ENCODE measurements at places on chromosomes 6 and 20.

- DNase-seq: no peak
Observed at GRCh38 chr6:131070061-131070460, 7.0 kb upstream of the EPB41L2 start.

- no peak for DNase-seq
Observed at GRCh38 chr6:157194643-157195042, 128.7 kb downstream of the TMEM242 start.

DNA sequence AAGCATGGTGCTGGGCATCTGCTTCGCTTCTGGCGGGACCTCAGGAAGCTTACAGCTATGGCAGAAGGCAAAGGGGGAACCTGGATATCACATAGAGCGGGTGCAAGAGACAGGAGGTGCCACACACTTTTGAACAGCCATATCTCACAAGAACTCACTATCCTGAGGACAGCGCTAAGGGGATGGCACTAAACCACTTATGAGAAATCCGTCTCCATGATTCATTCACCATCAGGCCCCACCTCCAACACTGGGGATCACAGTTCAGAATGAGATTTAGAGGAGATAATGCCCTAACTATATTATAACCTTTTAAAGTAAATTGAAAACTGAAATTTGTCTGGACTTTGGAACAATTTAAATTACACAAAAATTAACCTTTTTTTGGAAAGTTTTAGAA, 37.8 kb upstream of the SUMO4 start:
- no peak for DNase-seq

DNA sequence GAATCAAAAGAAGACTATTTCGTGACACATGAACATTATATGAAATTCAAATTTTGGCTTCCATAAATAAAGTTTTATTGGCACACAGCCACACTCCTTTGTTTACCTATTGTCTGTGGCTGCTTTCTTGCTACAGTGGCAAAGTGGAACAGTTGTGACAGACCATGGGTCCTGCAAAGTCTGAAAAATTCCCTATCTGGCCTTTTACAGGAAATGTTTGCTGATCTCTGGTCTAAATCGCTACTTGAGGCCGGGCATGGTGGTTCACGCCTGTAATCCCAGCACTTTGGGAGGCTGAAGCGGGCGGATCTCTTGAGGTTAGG, 23.1 kb upstream of the PREX1 start:
- no peak for DNase-seq

DNA sequence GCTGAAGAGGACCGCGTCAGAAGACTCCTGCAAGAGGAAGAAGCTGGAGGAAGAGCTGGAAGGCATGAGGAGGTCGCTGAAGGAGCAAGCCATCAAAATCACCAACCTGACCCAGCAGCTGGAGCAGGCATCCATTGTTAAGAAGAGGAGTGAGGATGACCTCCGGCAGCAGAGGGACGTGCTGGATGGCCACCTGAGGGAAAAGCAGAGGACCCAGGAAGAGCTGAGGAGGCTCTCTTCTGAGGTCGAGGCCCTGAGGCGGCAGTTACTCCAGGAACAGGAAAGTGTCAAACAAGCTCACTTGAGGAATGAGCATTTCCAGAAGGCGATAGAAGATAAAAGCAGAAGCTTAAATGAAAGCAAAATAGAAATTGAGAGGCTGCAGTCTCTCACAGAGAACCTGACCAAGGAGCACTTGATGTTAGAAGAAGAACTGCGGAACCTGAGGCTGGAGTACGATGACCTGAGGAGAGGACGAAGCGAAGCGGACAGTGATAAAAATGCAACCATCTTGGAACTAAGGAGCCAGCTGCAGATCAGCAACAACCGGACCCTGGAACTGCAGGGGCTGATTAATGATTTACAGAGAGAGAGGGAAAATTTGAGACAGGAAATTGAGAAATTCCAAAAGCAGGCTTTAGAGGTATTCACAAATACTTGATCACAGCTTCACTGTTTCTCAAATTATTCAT, 8.9 kb upstream of the SNRNP48 start:
- no peak for DNase-seq

- no peak for DNase-seq
Observed at GRCh38 chr20:2142649-2143048, 41.0 kb downstream of the STK35 start.

DNA sequence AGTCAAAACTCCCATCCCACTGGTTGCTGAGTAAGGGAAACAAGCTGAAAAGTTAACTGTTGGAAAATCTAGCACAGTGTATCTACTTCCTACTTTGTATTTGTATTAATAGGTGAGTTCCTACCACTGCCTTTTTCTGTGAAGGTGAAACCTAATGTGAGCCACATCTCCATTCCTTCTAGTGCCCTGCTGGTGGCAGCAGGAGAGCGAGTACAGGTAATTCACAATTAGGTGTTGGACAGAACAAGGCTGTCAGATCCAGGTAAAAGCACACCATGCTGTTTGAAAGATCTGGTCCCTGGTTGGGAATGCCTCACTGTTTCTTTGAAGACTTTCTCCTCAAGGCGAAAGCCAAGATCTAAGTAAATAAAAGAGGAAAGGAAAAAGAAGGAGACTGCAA, 528.4 kb downstream of the PKHD1 start:
- DNase-seq: no peak

DNA sequence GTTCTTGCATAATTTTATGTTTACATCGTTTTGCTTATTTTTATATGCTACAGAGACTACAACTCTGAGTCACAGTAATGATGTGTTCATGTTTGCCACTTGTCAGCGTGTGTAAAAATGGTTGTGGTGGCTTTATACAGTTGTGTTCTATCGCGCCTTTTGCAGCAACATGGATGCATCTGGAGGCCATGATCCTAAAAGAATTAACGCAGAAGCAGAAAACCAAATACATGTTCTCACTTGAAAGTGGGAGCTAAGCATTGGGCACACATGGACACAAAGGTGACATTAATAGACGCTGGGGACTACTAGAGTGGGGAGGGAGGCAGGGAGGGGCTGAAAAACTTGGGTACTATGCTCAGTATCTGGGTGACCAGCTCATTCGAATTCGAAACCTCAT, 996 bp upstream of the SEC23B start:
- DNase-seq: peak; percentile 50

GRCh38 chr6:44024574-44025219, 102.6 kb downstream of the MRPL14 start:
- no peak for DNase-seq

DNA sequence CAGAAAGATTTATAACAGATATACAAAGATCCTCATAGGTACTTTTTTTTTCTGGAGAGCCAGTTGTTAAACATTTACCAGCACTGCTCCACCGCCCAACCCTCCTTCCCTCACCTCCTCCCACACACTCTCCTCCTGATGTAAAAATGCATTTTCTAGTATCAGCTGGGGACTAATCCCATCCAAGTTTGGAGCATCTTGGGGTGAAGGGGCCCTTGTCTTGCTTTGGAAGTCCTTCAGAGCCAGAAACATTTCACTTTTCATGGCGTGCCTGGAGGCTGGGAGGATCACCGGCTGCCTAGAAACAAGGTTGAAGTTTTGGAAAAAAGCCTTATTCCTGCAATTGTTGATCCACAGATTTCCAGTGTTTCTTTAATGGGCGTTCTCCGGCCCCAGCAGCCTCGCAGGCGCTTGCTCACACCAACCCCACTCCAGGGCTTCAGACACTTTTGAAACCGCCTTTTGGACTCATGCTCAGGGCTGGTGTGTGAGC, 165.1 kb upstream of the AFDN start:
- DNase-seq: no peak

DNA sequence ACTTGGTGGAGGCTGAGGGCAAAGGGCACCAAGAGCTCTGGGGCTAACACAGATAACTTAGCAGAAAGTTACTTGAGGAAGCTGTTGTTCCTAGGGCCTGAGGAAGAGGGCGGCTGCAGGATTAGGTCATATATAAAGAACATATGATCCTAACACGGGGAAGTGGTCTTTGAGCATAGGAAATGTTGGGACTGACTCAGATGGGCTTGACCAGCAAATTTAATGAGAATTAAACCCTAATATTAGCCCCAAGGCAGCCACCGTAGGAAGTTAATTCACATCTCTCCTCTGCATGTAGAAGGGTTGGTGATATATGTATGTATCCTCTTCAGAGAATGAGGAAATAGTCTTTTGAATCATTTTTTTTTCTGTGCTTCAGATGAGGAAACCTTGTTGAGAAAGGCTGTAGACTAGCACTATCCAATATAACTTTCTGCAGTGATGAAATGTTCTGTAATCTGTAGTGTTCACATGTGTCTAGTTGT, 9.2 kb upstream of the ZBTB9 start:
- DNase-seq: no peak

GRCh38 chr20:63080811-63081210, 74.0 kb upstream of the BHLHE23 start:
- DNase-seq: no peak

DNA sequence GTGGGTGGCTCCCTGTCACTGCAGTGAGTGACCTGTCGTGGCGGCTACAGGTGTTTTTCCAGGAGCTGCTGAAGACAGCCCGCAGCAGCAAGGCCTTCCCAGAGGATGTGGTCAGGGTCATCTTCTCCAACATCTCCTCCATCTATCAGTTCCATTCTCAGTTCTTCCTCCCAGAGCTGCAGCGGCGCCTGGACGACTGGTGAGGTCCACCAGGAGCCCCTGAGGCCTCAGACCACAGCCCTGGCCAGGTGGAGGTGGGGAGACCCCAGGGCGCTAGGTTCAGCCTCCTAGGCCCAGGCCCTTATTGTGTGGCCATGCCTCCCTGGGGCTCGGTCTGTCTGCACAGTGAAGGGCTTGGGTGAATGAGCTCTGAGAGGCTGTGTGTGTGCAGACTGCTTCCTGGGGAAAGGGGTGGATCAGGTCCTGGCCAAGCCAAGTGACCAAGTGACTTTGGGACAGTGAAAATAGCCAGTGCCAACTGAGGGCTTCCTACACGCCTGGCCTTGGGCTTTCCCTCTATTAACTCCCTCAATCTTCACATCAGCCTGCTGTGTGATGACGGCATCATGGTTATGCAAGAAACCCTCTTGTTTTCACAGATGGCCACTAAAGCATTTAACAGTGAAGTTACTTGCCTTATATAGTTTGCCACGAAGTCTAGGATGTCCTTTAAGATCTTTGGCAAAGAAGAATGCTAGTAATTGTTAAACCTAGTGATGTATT, 6.4 kb downstream of the FGD2 start:
- no peak for DNase-seq

GRCh38 chr20:33697129-33697528, 10.9 kb upstream of the E2F1 start:
- DNase-seq: no peak

GRCh38 chr6:17656092-17656491, 50.6 kb downstream of the NUP153 start:
- no peak for DNase-seq

- no peak for DNase-seq
Observed at GRCh38 chr6:110933912-110934311, 24.6 kb upstream of the GTF3C6 start.

GRCh38 chr6:106981926-106982325, 7.4 kb upstream of the CD24 start:
- DNase-seq: no peak

DNA sequence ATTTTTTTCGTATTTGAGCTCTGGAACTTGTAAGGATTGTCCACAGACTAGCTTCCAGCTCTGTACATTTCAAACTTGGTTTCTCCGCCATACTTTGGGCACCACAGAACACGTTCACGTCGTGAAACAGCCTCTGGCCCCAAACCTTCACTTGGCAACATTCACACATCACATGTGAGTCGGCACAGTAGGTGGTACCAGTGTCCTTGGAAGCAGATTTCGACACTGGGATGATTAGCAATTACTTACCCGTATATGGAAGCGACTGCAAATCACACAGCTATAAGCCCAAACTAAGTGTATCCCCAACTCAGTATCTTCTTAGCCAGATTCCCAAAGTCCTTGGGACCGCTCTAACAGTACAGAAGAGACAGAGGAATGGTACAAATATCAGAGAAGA, 60.2 kb downstream of the MAFB start:
- DNase-seq: no peak

DNA sequence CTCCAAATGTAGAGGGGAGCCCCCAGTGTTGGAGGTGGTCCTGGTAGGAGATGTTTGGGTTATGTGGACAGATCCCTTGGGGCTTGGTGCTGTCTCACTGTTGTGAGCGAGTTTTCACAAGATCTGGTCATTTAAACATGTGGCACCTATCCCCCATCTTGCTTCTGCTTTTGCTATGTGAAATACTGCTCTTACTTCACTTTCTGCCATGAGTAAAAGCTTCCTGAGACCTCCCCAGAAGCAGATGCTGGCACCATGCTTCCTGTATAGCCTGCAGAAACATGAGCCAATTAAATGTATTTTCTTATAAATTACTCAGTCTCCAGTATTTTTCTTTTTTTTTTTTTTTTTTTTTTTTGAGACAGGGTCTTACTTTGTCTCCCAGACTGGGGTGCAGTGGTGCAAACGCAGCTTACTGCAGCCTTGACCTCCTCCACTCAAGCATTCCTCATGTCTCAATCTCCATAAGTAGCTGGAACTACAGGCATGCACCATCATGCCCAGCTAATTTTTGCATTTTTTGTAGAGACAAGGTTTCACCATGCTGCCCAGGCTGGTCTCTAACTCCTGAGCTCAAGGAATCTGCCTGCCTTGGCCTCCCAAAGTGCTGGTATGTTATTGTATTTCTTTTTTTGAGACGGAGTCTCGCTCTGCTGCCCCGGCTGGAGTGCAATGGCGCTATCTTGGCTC, 177.1 kb downstream of the ALDH8A1 start:
- no peak for DNase-seq

GRCh38 chr20:14197097-14197496, 140.3 kb downstream of the FLRT3 start:
- no peak for DNase-seq

DNA sequence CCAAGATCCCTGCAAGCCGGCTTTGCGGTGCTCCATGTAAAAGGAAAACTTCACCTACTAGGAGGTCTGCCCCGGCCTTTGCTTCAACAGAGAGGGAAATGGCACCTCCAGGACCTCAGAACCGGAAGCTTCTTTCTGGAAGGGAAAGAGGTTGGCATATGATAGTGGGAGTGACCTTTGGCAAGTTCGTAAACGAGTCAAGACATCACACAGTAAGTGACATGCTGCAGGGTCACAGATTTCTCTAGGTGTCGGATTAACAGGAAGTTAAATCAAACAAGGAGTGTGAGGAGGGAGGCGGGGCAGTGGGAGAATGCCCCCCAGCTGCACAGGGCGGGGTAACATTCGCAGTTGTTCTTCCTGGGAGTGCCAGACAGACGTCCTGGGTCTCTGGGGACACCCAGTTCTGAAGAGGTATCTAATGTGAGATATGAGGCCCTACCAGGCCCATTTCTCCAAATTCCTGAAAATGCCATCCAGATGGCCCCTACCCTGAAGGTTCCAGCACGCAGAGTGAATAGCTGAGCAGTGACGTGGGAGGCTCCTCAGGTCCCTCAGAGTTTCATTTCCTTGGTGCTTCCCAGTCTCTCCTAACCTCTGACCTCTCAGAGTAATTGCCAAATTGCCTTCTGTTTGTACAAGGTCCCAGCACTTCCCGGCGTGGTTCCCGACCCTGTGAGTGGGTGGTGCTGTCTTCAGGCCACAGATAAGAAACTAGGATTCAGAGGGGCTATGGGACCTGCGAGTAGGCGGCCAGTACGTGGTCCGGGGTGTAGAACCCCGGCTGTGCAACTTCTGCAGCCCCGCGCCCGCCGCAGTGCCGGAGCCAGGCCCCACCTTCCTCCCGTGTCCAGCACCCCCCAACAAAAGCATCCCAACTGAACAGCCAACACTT, 1.9 kb downstream of the RRBP1 start:
- DNase-seq: no peak
